Glomerular endothelial cell (primary cell): ENCODE measurements at places on chromosomes 16 and 17.

GRCh38 chr16:76195056-76195455 lies 82.1 kb upstream of the CNTNAP4 start:
- no peak for DNase-seq

DNA sequence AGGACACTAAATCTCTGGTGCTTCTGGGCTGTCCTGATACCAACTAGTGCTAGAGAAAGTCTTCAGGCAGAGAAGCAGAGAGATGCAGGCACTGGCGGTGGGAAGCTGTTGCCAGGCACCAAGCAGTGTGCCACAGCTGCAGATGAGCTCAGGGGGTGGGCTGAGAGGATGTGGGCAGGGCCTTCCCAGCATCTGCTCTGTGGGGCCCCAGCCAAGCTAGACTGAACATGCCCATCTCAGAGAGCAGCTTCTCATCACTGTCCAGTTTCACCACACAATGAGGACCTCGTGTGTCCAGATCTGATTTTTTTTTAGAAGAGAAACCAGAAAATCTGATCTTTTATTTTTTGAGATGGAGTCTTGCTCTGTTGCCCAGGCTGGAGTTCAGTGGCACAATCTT lies 17.1 kb downstream of the PSKH1 start:
- no peak for DNase-seq

DNA sequence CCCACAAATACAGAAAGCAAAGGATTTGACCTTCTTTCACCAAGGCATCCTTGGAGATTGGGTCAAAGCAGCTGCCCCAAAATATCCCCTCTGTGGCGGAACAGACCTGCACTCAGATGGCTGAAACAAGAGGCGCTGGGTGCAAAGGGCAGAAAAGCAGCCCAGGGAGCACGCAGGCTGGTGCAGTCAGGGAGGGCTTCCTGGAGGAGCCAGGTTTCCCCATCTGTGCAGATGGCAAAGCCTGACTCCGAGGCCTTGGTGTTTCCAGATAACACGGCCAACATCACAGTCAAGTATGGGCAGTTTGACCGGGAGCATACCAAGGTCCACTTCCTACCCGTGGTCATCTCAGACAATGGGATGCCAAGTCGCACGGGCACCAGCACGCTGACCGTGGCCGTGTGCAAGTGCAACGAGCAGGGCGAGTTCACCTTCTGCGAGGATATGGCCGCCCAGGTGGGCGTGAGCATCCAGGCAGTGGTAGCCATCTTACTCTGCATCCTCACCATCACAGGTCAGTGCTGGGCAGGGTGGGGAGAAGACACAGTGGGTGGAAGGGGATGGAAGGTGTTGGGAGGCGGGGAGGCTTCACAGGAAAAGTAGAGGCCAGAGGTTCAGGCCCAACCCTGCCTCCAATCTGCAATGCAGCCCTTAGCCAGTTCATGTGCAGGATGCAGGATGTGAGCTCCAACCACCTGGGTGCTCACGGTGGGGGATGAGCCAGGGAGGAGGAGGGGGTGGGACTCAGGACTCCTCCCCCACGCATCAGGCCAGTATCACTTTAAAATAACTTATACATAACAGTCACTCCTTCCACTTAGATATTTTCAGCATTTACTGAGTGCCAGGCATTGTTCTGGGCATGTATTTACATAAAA lies 26.4 kb upstream of the BEAN1 start:
- no peak for DNase-seq

DNA sequence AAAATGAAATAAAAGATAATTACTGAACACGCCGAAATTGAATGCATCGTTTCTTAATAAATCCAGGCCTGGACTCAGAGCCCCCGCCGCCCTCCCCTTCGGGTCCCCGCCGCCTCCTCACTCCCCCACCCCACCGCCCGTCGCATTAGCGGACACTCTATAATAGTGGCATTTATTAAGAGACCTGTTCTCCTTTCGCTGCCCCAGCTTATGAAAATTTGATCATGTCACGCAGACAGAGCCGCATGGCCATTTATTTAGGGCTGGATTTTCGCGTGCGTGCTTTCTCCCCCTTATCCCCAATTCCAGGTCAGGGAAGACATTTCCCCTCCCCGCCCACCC lies 6.3 kb upstream of the HOXB2 start:
- no peak for DNase-seq

- DNase-seq, result no peak
Observed at GRCh38 chr17:3723556-3724377, at the start of gene HASPIN. Gene HASPIN, plus strand, starts transcription at chr17:3723903. Its CDS starts 33 bp downstream, at chr17:3723936.

DNA sequence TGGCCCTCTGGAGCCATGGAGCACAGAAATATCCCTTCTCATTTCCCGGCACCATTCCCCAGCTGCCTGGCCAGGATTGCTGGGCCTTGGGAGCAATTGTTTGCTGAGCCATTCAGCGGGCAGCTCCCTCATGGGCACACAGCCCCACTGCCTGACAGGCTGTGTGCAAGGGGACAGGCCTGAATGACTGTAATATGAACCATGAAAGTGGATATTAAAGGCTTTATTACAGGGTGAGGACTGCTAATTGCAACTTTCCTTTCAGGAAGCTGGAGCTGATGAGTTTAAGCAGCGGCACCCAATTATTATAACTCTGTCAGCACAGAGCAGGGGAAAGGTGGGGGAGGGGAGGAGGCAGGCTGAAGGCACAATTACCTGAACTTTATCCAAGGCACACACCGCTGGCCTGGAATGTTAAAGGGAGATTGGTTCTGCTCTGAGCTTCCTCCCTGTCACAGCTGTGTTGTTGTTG lies 159.8 kb upstream of the SDK2 start:
- DNase-seq, result no peak
